ENCODE measurements at places on chromosomes 11 and 22. TPM values are rescaled to one million over a fixed set of nuclear protein-coding genes. Genes with fewer than 3 reads are reported as not detected.

The LIPT2 gene
- 4.0 TPM for total RNA-seq

The KCNQ1OT1 gene
- total RNA-seq, result 0.63 TPM

The GAL gene
- total RNA-seq, result 35.7 TPM

The OR52E8 gene
- total RNA-seq, result not detected

The MTFP1 gene
- 8.2 TPM for total RNA-seq

The NAALAD2 gene
- total RNA-seq, result 0.34 TPM

The TRIM34 gene
- total RNA-seq, result 2.7 TPM

All from lower leg skin (tissue), 4 donors.